NCI-H2107 (cell line): ENCODE measurements at places on chromosomes 3 and 15.

GRCh38 chr15:40746916-40747418, 8.1 kb downstream of the RMDN3 start:
- no peak for DNase-seq

DNA sequence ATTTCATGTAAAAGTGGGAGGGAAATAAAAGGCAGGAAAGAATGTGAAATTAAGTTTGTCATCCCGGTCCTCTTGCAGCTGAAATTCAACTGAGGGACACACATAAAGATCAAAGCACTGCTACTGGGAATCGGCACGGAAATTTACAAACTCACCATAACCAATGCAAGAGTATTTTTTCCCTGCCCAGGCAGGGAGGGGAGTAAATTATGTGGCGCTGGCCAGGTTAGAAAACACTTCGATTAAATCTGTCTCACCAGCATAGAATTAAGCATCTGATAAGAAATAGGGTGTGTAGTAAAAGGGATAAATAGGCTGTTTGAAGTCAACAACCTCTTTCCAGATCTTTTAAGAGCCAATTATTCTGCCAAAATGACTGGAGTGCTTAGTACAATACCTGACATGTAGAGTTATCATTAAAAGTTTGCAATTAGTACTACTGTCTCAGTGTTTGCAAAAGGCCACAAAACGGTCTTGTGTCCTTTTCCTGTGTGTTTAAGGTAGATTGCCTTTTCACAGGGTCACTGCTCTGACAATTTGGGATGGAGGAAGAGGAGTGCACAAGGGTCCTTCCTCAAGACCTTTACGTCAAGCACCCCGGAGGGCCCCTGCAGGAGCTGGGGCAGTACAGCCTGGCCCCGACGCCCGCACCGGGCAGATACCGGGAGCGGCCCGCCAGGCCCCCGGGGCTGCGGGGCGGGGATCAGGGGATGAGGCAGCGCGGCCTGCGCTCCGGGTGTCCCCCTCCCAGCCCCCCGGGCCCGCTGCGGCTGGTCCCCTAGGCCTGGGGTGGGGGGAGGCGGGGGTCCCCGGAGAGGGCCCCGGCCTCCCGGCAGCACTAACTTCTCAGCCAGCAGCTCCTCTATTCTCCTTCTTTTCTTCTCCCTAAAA, 651 bp downstream of the UBA3 start:
- no peak for DNase-seq

DNA sequence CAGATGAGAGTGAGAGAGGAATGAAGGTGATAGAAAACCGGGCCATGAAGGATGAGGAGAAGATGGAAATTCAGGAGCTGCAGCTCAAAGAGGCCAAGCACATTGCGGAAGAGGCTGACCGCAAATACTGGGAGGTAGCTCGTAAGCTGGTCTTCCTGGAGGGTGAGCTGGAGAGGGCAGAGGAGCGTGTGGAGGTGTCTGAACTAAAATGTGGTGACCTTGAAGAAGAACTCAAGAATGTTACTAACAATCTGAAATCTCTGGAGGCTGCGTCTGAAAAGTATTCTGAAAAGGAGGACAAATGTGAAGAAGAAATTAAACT, 88.9 kb downstream of the EOMES start:
- no peak for DNase-seq

DNA sequence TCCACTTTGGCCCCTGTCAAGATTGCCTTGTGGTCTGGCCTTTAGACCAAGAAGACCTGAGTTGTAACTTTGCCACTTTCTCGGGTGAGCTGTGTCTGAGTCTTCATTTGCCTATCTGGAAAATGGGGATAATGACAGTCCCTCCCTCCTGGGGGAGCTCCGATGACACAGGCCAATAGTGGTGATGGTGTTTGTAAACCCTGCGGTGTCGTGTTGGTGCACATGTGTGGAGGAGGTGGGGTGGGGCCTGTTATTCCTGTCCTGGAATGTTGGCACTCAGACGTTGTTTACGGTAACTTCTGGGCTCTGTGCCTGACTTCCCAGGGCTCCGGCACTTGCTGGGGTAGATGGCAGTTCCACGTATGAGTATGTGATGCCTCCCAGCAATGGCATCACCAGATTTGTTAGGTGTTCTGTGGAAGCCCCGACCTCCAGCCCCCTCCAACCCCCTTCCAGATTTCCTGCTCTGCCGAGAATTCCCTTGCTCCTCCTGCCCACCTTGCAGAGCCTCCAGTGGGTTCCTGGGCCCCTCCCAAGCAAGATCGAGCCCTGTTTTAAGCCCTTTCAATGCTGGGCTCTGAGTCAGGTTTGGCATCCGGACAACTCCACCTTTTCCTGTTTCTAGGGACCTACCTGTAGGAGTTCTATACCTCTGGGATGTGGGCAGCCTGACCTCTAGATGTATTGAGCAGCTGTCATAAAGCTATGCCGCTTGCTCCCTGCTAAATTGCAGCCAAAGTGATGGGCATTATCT, 31.4 kb downstream of the HRH1 start:
- no peak for DNase-seq

DNA sequence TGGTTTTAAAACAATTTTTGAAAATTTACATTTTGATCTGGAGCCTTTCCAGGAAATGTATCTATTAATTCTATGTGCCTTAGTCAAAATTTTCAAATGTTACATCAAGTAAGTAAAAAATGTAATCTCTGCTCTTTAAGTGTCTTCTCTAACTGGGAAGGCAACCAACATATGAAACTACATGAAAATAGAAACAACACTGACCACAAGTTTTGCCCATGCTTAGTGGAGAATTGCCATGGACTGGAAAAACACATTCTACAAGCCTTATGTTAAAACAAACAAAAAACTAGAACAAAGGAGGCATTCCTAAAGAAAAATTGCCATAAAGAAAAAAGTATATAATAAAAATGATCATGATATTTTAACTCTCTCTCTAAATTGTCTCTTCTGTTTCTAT, 75.9 kb upstream of the SPRED1 start:
- DNase-seq = no peak

- no peak for DNase-seq
These were observed 76.2 kb upstream of the PLCL2 start for GRCh38 chr3:16808393-16809107.

- no peak for DNase-seq
These were observed 22.4 kb downstream of the CD86 start for GRCh38 chr3:122077293-122078234.

DNA sequence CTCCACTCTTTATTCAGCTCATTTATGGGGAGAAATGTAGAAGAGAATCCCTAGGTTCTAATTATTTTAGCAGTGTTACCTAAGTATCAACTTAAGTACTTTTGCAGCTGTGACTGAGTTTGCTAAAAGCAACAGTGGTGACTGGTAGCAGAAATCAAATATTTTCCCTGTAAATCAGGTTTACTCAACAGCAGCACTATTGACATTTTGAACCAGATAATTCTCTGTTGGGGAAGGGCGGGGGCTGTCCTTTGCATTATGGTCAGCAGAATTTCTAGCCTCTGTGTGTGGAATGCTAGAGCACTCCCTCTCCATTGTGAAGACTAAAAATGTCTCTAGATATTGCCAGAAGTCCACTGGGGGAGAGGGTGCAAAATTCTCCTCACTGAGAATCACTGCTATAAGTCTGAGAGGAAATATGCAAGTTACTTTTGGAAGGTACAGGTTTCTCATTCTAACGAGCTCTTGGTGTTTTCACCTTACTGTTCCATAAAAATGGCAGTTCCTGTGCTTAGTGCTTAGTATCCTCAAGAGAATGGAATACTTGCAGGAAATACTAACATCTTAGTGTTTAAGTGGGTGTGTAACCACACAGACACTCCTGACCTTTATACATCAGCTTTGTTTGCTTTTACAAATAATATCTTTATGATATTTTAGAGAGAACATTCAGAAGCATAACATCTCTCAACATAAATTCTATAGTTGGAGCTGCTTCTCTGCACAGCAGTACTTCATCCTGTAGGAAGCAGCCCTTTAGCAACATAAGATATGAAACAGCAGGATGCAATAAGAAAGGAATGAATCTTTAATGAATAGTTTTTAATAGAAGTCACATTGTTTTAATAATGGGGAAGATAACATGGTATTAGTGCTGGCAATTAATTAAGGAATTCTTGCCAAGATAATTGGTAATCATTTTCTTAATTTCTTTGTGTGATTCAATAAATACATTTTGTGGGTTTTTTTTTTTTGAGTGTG, 246.5 kb upstream of the GOLIM4 start:
- no peak for DNase-seq
